ENCODE measurements at places on chromosomes 2 and 18. TPM values are rescaled to one million over a fixed set of nuclear protein-coding genes. Genes with fewer than 3 reads are reported as not detected.

DNA sequence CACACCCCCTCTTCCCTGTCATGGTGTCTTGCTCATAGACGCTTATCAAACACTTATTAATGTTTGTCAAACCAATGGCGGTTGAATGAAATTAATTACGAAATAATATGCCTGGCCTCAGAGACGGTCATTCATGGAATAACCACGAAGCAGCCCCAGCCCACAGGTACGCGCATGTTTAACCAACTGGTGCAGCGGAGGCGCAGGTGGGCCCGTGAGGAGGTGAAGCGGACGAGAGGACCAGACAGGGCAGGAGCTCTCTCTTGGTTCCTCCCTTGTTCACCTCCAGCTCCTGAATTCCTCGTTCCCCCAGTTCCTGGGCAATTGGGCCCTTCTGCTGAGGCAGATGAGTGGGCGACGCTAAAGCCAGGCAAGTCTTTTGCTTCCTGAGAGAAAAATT, 169.8 kb downstream of the TNS1 start:
- peak overlapping the region; percentile 93 for H3K27ac ChIP-seq
- no peak for DNase-seq
- H3K4me3 ChIP-seq: no peak overlapping the region
- H3K36me3 ChIP-seq: peaks cover 4% of the 10 kb centered on the region
- H3K27me3 ChIP-seq: no peaks in the 10 kb centered on the region

- H3K4me1 ChIP-seq: no peaks in the 10 kb centered on the region
- no peak for DNase-seq
- no peaks in the 10 kb centered on the region for H3K36me3 ChIP-seq
- H3K4me3 ChIP-seq: no peak overlapping the region
These were observed 155.5 kb downstream of the CNTNAP5 start for GRCh38 chr2:124180635-124181034.

DNA sequence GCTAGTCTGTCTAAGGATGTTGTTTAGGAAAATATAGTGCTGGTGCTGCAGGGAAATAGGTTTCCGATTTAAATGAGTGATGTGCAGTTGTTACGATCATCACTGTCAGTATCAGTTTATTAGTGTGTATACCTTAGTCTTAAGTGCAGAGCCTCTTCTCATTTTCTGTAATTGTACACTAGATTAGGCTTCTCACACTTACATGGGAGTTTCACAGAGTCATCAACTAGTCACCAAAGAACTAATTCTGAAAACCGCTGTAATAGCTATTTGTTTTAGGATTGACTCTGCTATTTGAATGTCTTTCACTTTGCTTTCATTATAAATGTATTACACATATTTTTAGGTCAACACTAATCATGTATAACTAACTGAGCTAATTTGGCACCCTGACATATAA, 99.8 kb upstream of the ZEB2 start:
- H3K4me3 ChIP-seq: no peak overlapping the region
- H3K4me1 ChIP-seq: no peaks in the 10 kb centered on the region
- no peak overlapping the region for H3K27ac ChIP-seq

GRCh38 chr2:141586985-141587384, 543.8 kb downstream of the LRP1B start:
- H3K4me3 ChIP-seq: no peak overlapping the region
- H3K4me1 ChIP-seq: no peaks in the 10 kb centered on the region
- H3K27ac ChIP-seq: no peak overlapping the region

DNA sequence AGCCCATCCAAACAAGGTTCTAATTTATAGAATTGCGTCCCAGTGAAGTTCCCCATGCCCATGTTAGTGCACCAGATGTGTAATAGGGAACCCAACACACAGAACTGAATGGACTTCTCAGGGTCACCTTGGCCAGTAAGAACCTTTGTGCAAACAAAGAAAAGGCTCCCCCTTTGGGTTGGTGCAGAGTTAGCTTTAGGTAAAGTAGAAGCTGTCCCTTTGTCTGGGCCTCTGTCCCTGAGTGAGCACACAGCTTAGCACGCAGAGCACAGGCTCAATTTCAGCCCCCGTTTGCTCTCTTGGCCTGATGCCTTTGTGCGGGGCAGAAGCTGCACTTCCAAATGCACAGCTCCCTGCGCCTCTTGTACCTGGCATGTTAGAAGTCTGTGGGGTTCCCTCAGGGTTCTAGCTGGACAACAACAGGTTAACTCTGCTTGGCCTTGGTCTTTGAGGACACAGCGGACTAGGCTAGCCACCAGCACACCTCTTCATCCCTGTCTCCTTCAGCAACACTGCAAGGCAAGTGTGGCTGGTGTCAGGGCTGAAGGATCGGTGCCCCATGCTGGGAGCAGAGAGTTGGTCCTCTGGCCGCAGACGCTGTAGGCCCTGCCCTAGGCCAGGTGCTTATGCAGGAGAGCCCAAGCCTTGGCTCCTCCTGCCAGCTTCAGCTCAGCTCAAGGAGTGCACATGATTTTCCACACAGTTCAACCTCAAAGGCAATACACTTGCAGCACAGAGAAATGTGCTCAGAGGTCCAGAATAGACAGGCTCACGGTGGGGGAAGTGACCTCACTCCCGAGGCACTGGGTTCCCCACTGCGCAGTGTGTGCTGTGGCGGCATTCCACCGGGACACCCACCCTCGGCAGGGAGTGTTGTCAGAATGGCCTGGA, 73.3 kb upstream of the FOSL2 start:
- H3K36me3 ChIP-seq: no peaks in the 10 kb centered on the region
- H3K27me3 ChIP-seq: no peaks in the 10 kb centered on the region
- no peak overlapping the region for H3K27ac ChIP-seq

- H3K27me3 ChIP-seq: no peaks in the 10 kb centered on the region
- DNase-seq: no peak
- H3K4me1 ChIP-seq: no peaks in the 10 kb centered on the region
These were observed 155.2 kb downstream of the AFF3 start for GRCh38 chr2:99987160-99987559.

DNA sequence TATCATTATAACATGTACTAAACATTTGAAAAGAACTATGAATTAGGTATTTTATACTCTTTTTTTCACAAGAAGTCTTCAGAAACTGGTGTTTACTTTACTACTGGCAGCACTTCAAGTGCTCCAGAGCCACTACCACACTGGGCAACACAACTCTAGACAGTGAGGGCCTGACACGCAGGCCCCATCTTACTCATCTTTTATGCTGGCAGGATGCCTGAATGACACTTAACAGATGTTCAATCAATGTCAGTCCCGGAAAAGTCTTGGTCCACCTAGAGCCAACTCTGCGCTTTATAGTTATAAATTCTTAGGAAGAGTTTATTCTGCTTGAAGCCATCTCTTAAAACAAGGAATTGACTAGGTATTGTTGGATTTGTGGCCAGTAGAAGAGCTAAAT, 8.7 kb upstream of the WIPF1 start:
- H3K36me3 ChIP-seq: no peaks in the 10 kb centered on the region
- no peak for DNase-seq
- H3K4me1 ChIP-seq: peaks cover 49% of the 10 kb centered on the region
- no peak overlapping the region for H3K4me3 ChIP-seq
- no peaks in the 10 kb centered on the region for H3K27me3 ChIP-seq
- peak overlapping the region; percentile 82 for H3K27ac ChIP-seq

DNA sequence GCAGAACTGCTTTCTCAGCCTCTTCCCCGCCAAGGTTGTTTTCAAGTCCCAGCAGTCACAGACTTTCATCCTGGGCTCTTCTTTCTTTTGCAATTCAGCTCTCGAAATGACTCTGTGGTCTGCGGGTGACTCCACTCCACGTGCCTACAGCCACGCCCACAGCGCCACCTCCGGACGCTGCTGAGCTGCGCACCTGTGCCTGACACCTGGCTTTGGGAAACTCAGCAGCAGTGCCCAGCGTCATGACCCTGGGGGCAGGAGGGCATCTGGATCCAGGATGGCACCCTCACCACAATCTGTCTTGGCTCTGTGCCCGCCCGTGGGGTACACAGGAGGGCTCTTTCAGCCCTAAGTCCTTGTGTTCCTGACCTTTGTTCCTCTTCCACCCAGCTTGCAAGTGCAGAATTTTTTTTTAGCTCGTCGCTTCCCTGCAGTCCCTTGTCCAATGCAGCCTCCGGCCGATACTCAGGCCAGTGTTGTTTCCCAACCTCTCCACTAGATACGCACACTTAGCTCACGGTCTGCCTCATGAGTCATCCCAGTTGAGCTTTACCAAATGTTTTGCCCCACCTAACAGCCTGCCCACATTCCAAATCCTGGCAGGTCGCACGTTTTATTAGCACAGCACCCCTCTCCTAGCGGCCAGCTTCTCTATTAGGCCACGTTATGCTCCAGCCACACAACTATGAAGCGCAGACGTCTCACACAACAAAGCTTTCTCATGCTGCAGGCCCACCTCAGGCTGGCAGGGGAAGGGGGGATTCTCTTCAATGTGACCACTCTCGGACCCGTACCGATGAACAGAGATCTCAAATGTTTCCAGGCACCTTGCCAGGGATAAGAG, 6.5 kb upstream of the CAPN10 start:
- H3K27ac ChIP-seq: no peak overlapping the region
- peaks cover 64% of the 10 kb centered on the region for H3K36me3 ChIP-seq
- H3K4me3 ChIP-seq: no peak overlapping the region
- peaks cover 67% of the 10 kb centered on the region for H3K4me1 ChIP-seq
- DNase-seq: no peak

- no peaks in the 10 kb centered on the region for H3K27me3 ChIP-seq
- H3K4me3 ChIP-seq: no peak overlapping the region
- H3K36me3 ChIP-seq: no peaks in the 10 kb centered on the region
- no peak overlapping the region for H3K27ac ChIP-seq
These were observed 49.9 kb upstream of the PNPT1 start for GRCh38 chr2:55743583-55743982.

DNA sequence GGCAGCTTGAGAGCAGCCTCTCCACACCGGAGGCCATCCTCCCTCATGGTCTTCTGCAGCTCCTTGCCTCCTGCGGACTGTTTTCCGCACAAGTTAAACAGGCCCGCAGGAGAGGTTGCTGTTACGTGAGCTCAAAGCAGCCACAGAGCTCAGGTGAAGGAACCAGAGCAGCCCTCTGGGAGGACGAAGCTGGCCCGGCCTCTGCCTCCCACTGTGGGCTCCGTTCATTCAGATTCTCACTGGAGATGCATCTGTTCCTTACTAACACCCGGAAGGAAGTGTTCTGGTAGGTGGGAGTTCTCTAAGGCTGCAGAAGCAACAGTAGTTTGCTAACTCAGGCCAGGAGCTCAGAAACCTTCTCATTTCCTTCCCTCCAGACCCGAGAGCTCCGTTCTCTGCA, 10.9 kb downstream of the DIPK1C start:
- H3K36me3 ChIP-seq: no peaks in the 10 kb centered on the region
- H3K4me1 ChIP-seq: no peaks in the 10 kb centered on the region
- no peaks in the 10 kb centered on the region for H3K27me3 ChIP-seq
- no peak for DNase-seq

DNA sequence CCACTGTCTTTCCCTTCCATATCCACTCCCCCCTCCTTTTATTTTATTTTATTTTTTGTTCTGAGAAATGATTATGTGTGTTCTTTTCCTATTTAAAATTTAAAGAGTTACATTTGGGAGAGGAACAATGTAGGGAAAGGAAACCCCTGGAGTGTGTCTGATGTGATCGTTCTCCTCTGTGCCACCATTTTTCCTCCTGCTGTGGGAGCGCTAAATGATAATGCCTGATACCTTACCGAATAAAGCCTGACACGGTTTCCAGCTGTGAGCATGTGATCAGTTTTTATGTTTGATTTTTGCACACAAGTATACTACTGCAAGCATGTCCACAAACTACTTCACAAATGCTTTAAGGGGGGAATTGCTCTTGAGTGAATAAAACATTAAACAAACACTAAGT, 317.8 kb upstream of the FANCL start:
- H3K27ac ChIP-seq: no peak overlapping the region
- H3K36me3 ChIP-seq: no peaks in the 10 kb centered on the region
- DNase-seq: no peak
- H3K4me3 ChIP-seq: no peak overlapping the region
- no peaks in the 10 kb centered on the region for H3K4me1 ChIP-seq

- H3K27me3 ChIP-seq: no peaks in the 10 kb centered on the region
- no peaks in the 10 kb centered on the region for H3K36me3 ChIP-seq
These were observed 51.1 kb downstream of the TGOLN2 start for GRCh38 chr2:85276571-85277118.

- no peak for DNase-seq
- H3K4me3 ChIP-seq: peak within 1 kb of the TSS; percentile 57
- peak within 1 kb of the TSS; percentile 79 for H3K27ac ChIP-seq
- H3K27me3 ChIP-seq: no peaks in the 10 kb centered on the region
- H3K36me3 ChIP-seq: no peaks in the 10 kb centered on the region
- peaks cover 29% of the 10 kb centered on the region for H3K4me1 ChIP-seq
These were observed at the start of gene TET3 for GRCh38 chr2:73984203-73984921. TET3 (plus strand) TSS chr2:73984910; CDS start chr2:73986404, 1,494 bp downstream.

- no peak for DNase-seq
- H3K27ac ChIP-seq: no peak overlapping the region
- H3K27me3 ChIP-seq: no peaks in the 10 kb centered on the region
- no peak overlapping the region for H3K4me3 ChIP-seq
These were observed 30.3 kb downstream of the ZNF532 start for GRCh38 chr18:58894930-58895329.

DNA sequence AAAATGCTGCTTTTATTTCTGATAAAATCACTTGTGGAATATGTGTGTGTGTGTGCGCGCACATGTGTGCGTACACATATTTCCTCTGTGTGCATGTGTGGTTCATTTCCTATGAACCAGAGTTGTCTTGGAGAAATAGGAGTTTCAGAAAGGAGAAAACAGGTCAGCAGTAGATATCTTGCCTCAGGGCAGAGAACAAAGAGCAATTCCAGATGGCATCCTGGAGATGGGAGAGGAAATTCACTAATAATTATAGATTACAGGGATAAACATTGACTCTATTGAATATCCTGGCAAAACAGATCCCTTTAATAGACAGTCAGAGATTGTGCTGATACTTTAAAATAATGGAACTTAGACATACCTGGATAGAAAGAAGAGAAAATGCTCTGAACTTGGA, 298.0 kb downstream of the TRIB2 start:
- no peaks in the 10 kb centered on the region for H3K4me1 ChIP-seq
- no peak for DNase-seq
- no peak overlapping the region for H3K4me3 ChIP-seq
- H3K27me3 ChIP-seq: no peaks in the 10 kb centered on the region

- H3K27me3 ChIP-seq: no peaks in the 10 kb centered on the region
- peaks cover 5% of the 10 kb centered on the region for H3K4me1 ChIP-seq
These were observed 32.2 kb downstream of the AOX1 start for GRCh38 chr2:200618054-200618419.

DNA sequence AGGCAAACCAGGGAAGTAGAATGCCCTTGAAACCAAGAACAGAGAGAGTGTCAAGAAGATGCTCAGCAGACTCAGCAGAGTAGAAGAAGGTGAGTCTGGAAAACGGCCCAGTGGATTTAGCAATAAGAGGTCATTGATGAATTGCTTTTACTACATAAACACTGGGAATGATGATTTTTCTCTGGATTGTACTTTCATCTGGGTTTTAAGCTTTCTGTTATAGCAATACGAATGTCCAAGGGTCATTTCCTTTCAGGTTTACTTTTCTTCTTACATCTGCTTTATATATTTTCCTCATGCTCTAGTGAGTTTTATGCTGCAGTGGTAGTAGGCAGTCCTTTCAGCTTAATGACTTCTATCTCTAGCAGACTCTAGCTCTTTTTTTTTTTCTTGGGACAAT, 16.9 kb downstream of the EML6 start:
- H3K27me3 ChIP-seq: no peaks in the 10 kb centered on the region
- DNase-seq: no peak
- H3K27ac ChIP-seq: no peak overlapping the region
- H3K4me3 ChIP-seq: no peak overlapping the region
- no peaks in the 10 kb centered on the region for H3K4me1 ChIP-seq

The ITPRIPL1 gene
- total RNA-seq: 2.0 TPM

The NCKAP5 gene
- total RNA-seq: 11.7 TPM

The ANKRD30BL gene
- total RNA-seq: not detected

The TLX2 gene
- total RNA-seq: not detected

The RNF144A gene
- 33.7 TPM for total RNA-seq

The IL1RL2 gene
- total RNA-seq: 0.30 TPM

The HOXD12 gene
- total RNA-seq: not detected

The RRM2 gene
- 0.60 TPM for total RNA-seq

The OR6B2 gene
- 3.3 TPM for total RNA-seq

Data from tibial nerve (tissue), 4 donors.